ENCODE measurements at places on chromosomes 3 and 15.

DNA sequence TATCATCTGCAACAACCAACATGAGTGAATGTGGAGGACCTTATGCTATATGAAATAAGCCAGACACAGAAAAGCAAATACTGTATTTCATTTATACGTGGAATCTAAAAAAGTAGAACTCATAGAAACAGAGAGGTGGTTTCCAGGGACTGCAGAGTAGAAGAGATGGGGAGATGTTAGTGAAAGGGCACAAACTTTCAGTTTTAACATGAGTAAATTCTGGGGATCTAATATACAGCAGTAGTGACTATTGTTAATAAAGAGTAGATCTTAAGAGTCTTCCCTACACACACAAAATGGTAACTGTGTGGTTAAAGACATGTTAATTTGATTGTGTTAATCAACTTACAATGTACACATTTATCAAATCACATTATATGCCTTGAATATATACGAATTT, 20.9 kb upstream of the MELTF start:
- DNase-seq: no peak

DNA sequence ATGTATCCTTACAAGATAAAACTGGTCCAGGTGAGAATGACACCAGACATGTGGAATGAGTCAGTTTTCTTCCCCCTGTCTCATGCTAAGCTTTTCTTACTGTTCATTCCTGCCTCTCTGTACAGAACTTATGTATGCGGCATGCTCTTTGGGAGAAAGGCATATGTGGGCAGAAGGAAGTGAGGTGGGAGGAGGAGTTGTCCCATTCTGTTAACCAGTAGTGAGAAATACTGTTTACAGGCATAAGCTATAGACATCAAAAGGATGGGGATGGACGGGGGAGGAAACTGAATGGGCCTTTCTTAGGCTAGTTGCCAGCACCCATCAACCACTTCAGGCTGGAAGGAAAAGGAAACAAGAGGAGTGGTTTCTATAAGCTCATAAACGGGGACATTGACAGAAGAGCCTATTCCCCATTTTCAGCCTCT, 143.6 kb upstream of the BHLHE40 start:
- no peak for DNase-seq

- no peak for DNase-seq
These were observed 118.1 kb downstream of the AKAP13 start for GRCh38 chr15:85498471-85498870.

DNA sequence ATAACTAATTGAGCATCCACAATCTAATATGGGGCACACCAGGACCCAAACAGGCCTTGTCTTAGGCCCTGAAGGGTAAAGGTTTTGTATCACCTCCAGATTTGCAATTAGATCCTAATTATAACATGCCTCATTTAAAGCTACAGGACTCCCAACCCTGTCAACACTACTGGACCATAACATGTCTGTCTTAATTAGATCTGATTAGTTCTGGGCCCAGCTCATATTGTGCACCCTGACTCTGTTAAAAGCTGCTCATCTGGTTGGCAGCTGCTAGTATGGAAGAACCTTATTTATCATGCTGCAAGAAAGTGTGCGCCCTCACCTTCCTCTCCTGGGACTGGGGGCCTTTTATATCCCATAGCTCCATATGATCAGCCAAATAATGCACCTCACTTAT, 457.8 kb downstream of the ROBO1 start:
- no peak for DNase-seq

GRCh38 chr15:58398071-58398470, 33.7 kb upstream of the LIPC start:
- DNase-seq: no peak

DNA sequence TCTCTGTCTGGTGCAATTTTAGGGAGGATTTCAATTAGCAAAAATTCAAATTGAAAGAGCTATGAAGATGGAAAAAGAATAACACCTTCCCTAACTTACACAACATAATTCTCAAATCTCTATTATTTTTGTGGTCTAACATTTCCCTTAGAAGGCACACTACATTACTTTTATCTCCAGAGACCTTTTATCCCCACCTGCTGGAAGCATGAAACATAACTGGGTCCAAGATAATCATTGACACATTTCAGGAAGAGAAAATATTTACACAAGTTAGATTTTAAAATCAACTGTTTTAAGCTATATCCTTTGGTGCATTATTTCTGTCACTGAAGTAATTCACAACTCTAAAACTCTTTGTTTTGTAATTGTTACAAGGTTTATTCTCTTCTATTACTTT, 779.5 kb downstream of the ROBO1 start:
- no peak for DNase-seq

DNA sequence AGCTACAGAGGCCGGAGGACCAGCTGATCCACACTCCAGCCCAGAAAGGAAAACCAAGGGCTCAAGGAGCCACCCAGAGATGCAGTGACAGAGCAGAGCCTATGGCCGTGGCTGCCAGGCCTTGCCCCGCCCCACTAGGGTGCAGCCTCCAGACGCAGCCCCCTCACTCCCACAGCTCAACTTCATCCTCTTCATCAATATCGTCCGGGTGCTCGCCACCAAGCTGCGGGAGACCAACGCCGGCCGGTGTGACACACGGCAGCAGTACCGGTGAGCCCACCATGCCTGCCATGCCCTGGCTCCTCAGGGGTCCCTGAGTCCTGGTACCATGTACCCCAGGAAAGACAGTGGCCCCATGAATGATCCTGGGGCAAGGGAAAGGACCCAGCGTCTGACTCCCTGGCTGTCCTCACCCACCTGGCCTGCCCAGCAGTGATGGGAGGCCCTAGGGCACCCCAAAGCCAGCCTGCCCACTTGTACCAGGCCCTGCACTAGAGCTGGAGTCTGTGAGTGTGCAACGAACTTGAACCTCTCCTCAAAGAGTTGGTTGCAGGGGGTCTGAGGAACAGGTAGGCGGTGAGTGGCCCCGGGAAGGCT, 24.2 kb downstream of the PTH1R start:
- DNase-seq: no peak

- DNase-seq: no peak
These were observed 5.3 kb upstream of the MYO1E start for GRCh38 chr15:59377924-59378323.

DNA sequence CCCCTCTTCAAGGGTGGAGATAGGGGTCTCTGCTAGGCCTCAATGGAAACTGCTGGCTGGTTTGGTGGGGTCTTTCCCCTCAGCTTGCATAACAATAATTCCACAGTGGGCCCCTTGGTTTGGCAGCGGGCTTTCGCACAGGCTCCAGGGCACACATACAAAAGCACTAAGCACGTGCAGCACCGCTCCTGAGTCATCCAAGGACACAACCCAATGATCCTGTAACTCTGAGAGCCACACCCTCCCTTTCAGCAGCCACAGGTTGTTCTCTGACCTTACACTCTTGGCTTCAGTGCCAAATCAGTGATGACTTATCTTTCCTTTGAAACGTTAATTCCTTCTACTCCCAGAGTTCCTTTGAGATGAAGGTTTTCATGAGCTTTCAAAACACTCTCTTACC, 41.7 kb downstream of the DAPK2 start:
- no peak for DNase-seq

- peak; percentile 49 for DNase-seq
These were observed 29.2 kb upstream of the TPRG1 start for GRCh38 chr3:189142527-189142926.

- DNase-seq: no peak
These were observed 570 bp upstream of the NEDD4 start for GRCh38 chr15:55993804-55994560.

GRCh38 chr3:14428087-14429033, 26.0 kb downstream of the SLC6A6 start:
- no peak for DNase-seq

- DNase-seq: no peak
These were observed 41.7 kb downstream of the SLCO2A1 start for GRCh38 chr3:133987948-133988484.

GRCh38 chr3:114323546-114324254, 29.9 kb downstream of the TIGIT start:
- DNase-seq: no peak

GRCh38 chr3:85162905-85163304, 204.1 kb downstream of the CADM2 start:
- no peak for DNase-seq

Data from effector memory CD8-positive, alpha-beta T cell (primary cell).